Kidney (tissue), 22 donors: ENCODE measurements at places on chromosomes 12 and 14. TPM values are rescaled to one million over a fixed set of nuclear protein-coding genes. Genes with fewer than 3 reads are reported as not detected.

- no peak for DNase-seq
Measured at GRCh38 chr12:105928436-105928835, 210.3 kb downstream of the NUAK1 start.

- no peak for DNase-seq
Measured at GRCh38 chr14:39704594-39704993, 272.4 kb upstream of the FBXO33 start.

DNA sequence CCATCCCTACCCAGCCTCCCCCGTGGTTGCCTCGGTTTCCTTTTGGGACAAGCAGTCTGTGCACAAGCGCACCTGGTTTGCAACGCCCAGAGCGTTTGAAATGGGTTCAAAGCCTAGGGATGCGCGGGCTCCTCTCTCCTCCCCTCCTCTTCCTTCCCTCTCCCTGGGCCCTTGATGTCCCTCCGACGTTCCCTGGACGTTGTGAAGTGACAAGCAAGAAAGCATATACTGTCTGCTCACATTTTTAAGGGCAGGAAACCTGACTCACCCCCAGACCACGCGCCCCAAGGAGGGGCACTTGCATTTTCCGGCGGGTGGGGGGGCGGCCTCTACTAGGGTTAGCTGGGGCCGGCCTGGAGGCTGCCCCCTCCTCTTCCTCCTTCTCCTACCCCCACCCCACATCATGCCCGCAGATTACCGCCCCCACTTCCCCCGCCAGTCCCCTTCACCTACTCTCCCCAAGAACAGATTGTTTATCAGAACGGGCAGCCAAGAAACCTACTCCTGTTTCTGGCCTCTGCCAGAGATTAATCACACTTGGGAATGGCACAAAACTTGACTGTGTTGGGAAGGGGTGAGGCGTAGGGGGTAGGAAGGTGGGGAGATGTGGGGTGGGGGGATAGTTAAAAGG is 9.5 kb upstream of the IRF2BPL start:
- DNase-seq: peak; percentile 74

DNA sequence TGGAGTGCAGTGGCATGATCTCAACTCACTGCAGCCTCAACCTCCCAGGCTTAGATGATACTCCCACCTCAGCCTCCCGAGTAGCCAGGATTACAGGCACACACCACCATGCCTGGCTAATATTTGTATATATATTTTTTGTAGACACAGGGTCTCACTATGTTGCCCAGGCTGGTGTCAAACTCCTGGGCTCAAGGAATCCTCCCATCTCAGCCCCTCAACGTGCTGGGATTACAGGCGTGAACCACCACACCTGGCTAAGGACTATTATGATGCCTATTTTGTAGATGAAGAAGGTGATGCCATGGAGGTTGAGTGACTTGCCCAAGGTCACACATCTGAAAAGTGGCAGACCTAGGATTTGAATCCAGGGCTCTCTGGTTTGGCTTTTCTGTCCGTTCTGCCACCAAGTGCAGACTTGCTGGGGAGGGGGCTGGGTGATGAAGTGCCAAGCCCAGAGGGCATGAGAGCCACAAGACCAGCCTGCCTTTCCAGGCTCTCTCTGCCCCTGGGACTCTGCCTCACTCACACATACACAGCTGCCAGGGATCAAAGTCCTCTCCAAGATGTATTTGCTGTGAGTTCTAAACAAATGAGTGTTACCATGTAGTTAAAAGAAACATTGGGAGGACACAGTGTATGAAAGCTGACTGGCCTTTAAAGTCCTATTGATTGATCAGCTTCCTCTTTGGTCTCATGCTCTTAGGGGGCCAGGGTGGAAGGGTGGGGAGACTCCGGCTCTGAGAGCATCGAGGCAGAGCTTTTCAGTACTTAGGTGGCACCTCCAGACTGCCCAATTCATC is 21.3 kb upstream of the RBM19 start:
- DNase-seq: no peak

- no peak for DNase-seq
Measured at GRCh38 chr12:122990961-122991622, 10.6 kb downstream of the ARL6IP4 start.

GRCh38 chr14:85363358-85363757 is 166.6 kb upstream of the FLRT2 start:
- DNase-seq: no peak

GRCh38 chr14:100292301-100292775 is 13.9 kb downstream of the SLC25A29 start:
- no peak for DNase-seq

DNA sequence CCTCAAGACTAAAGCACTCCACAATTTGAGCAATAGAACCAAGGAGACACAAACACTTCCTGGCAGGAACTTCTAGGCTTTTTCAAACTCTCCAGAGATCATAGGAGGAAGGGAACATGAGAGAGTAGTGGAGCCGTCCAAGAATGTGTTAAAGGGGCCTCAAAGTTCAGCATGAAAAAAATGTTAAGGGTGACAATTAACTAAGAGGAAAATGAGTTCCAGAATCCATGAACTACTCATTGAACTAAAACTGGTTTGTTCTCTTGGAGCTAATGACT is 122.0 kb downstream of the WIF1 start:
- DNase-seq: no peak

GRCh38 chr12:53750812-53751335 is 905 bp downstream of the CISTR start:
- peak; percentile 86 for DNase-seq

GRCh38 chr12:106861984-106862916 is 87.8 kb downstream of the RIC8B start:
- DNase-seq: no peak

DNA sequence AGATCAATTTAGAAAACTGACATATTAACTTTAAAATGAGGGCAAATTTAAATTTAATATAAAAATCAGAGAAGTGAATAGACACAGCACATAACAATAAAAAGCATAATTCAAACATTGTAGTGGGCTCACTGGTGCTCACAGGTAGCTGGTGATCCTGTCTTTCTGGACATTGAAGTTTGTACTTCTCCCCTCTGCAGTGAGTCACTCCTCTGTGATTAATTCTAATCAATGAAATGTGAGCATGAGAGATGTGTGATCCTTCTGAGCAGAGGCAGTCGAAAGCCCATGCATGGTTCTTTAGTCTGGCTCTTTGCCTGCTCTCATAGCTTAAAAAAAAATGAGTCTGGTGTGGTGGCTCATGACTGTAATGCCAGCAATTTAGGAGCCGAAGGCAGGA is 59.0 kb upstream of the RERGL start:
- DNase-seq: no peak

GRCh38 chr14:67666750-67667449 is 7.5 kb downstream of the VTI1B start:
- DNase-seq: no peak

DNA sequence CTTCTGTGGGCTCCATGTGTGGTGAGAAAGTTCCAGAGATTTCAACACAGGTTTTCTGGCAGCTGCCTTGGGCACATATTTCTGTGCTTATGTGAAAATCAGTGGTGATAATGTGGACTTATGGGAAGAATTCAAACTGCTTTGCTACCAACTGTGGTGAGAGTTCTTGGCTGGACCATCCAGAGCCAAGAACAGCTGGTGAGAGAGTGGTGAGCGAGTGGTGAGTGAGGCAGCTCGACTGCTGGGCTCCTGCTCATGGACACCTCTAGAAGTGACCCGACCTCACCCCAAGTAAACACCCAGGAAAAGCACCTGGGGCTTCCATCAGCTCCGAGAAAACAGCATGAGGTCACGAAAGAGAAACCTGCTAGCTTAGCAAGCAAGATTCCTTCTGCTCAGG is 106.4 kb downstream of the PIWIL1 start:
- no peak for DNase-seq

- DNase-seq: no peak
Measured at GRCh38 chr14:73802431-73803188, 49.0 kb upstream of the PTGR2 start.

DNA sequence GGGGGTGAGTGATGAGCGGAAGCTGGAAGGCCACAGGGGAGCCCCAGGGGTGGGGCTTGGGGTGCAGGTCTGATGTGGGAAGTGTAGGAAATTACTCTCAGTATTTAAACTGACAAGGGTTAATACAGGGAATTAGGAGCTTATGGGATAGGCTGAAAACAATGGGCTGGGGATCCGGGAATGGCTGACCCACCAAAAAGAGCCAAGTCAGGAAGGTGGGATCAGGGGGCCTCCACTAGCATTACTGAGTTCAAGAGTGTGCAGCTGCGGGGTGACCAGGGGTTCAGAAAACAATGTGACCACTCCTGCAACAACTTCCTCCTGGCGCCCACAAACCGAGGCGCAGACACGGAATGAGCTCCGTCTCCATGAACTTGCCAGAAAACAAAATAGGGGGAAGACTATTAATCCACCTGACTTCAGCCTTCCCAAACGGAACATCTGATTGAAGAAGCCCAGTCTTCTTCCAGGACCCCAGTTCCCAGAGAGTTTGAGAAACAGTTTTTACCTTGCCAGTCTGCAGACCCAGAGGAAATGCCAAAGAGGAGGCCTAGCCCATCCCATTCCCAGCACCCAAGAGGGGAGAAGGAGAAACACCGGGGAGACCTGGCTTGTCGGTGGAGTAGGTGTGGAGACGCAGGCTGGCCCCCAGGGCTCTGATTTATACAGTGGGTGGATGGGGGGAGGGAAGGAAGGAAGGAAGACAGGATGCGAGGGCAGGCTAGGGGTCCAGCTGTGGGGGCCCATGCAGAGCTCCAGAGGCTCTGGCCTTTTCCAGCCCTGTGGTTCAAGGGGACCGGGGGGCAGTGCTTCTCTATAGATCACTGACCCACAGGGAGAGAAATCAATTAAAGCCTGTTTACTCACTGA is 16.5 kb upstream of the YY1 start:
- DNase-seq: peak; percentile 26

DNA sequence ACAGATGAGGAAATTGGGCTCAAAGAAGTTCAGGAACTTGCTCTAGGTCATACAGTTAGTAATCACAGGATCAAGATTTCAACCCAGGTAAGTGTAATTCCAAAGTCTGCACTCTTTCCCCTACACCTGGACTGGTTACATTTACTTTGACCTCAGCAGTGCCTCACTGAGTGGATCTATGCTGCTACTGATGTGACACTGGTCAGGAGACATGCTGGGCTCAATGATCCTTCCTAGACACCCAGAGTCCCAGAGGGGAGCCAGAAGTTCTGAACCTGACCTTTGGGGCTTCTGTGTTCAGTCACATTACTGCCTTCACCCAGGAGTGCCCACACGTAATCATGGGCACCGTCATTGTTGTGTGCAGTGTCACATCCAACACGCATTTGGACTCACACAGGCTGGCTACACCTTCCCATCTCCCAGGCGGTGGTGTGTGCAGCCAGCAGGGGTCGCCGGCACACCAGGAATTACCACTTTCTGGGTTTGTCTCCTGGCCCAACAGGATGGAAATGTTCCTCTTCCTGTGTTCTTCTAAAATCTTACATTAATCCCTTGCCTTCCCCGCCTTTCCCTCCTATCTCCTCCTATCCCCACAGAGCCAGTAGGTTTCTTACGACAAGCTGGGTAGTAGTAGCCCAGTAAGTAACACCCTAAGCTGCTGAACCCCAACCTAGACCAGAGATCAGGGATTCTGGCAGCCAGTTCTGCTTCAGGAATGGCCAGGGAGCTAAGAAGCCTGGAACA is 25.6 kb downstream of the CALCOCO1 start:
- DNase-seq: peak; percentile 90

- DNase-seq: no peak
Measured at GRCh38 chr14:103625356-103626095, 3.5 kb upstream of the KLC1 start.

DNA sequence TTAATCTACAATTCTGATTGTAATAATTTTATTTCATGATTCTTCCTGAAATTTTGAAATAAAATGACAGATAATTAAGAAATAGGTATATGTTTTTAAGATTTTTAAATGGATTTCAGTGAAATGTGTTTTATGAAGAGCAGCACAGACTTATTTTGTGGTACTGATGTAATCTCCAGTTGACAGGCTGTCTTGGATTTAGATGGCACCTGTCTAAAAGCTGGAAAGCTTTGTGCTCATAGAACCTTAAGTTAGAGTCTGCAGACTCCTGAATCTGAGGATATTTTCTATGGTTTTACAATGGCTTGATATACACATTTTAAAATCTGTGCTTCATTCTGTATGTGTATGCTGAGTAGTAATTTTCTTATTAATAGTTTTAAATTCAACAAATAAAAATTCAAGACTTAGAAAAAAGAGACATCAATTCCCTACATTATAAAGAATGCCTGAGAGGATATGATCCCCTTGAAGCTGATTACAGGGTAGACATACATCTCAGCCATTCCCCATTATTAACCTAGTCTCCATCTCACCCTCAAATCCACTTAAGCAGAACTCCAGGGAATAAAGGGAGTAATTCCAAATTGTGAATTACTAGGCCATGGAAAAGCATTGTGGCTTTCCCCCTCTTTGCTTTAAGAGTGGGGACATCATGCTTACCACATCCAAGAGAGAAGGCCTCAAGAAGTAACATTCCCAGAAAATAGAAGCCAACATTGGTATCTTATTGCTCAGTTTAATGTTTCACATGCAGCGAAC is 33.7 kb upstream of the ACSS3 start:
- DNase-seq: no peak

DNA sequence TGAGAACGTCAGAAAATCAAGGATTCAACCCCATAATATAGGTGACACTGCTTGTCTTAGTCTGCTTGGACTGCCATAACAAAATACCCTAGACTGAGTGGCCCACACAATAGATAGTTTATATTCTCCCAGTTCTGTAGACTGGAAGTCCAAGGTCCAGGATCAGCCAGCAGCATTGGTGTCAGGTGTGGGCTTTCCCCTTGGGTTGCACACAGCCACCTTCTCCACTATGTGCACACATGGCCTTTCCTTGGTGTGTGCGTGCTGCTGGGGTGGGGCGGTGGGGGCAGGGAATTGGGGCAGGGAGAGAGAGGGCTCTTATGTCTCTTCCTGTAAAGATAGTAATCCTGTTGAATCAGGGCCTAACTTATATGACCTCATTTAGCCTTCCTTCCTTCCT is 106.4 kb downstream of the SLC25A47 start:
- DNase-seq: no peak

DNA sequence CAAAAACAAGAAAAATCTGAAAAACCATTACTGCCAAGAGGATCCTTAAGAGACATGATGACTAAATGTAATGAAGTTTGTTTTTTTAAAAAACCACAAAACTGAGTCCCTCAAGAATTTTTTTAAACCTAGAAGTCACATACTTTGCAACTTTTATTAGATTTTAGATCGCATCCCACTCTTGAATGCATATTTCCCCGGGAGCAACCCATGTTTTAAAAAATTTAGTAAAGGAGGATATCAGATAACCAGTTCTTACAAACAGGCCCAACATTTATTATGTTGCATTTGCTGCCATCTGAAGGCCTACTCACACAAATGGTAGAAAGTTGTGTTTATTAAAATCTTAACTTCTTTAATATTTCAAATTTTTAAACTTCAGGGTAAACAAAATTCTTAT is 44.3 kb upstream of the CCT2 start:
- DNase-seq: no peak

GRCh38 chr12:4289231-4289878 is 15.8 kb downstream of the CCND2 start:
- no peak for DNase-seq

- DNase-seq: no peak
Measured at GRCh38 chr12:33828326-33828725, 194.0 kb upstream of the ALG10 start.

- DNase-seq: no peak
Measured at GRCh38 chr12:26435069-26435404, 239.7 kb downstream of the SSPN start.

GRCh38 chr12:90905691-90906370 is 49.1 kb downstream of the CCER1 start:
- no peak for DNase-seq

GRCh38 chr12:60834806-60835205 is 1239.0 kb downstream of the SLC16A7 start:
- DNase-seq: no peak

Gene KCNJ8
- 5.6 TPM for polyA plus RNA-seq

Gene TRHDE
- polyA plus RNA-seq: 1.6 TPM

Gene DEGS2
- 25.1 TPM for polyA plus RNA-seq

Gene PPP4R3A
- 29.0 TPM for polyA plus RNA-seq

Gene TAS2R14
- 0.75 TPM for polyA plus RNA-seq

Gene PLA2G1B
- not detected for polyA plus RNA-seq
